ENCODE measurements at places on chromosomes 2 and 18.

GRCh38 chr2:19989342-19989666, 601 bp downstream of the WDR35 start:
- no peak for DNase-seq

- no peak for DNase-seq
Observed at GRCh38 chr2:136242100-136242499, 124.2 kb upstream of the CXCR4 start.

DNA sequence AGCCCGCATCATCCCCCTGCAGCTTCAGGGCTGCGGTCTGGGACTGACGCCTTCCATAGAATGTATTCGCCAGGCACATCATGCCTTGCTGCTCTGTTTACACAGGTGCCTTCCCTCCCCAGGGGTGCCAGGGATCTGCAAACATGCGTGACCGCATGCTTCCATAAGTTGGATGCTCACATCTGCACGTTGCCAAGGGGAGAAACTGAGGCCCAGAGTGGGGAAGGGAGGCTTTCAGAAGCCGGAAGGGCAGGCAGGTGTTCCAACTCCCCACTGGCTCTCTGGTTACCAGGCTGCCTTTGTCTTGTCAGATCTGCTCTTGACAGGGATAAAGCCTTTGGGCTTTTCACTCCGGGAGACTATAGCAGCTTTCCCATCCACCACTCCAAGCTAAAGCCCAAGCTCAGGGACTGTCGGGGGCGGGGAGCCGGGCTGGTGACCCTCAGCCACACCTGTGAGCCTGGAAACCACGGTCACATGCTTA, 125.8 kb upstream of the TNP1 start:
- no peak for DNase-seq

DNA sequence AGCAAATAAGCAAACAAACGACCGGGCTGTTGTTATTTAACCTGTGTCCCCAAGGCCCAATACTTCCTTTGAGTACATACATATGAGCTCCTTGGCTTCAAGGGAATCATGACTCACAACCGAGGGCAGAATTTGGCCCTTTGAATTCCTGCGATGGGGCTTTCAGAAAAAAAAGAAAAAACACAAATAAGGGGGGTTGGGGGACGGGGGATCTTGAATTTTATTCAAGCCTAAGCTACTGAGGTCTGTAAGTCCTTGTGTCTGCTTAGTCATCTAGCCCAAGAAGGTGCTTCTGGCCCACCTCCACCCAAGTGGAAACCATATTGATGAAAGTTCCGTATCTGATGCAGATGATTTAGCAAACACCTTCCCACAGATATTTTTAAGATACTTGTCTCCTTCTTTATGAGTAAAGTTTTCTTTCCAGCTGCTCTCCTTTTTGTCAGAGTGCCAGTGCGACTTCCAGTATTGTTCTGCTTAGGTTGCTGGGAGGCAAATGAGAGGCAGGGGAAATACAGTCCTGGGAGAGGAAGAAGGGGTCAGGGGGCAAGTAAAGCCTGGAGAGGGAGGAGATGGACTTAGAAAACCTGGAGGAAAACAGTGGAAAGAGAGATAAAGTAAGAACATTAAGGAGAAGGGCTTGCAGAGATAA, 169.6 kb downstream of the ZEB2 start:
- no peak for DNase-seq

GRCh38 chr2:237913193-237913917, 53.5 kb upstream of the UBE2F start:
- DNase-seq, result no peak

DNA sequence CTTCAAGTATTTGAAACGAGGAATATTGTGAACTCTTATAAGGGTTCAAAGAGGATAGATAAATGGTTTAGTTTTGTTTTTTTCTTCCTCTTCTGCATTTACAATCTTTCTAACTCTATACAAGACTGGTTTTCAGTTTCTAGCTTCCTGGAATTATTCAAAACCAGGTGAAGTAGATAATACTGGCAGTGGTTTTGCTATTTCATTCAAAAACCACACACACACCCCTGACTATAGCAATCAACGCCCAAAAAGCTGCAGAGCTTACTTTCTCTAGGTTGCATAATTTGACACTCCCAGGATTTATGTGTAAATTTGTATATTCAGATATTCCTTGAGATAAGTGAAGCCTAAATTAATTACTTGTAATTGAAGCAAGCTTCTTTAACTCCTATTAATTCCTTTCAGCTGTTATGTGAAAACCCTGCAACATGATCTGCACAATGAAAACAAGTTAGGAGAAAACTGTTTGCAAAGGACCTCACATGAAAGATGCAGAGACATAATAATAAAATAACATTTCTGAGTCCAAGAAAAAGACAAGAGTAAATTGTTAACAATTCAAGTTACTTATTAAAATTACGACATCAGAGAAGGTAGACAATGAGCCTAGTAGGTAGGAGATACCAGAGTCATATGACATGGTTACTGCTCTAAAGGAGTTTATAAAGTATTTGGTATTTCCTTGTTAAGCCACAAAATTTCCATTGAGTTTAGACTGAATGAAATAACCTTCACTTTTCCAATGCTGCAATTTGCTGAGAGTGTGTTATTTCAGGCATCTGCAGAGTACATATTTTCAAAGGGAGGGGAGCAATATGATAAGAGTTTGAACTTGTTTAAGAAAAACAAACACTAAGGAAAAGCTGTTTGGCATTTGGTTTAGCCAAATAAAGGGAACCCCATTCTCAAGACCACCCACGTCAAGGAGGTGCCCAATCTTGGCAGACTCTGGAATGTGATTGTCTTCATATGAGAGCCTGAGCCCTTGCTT, 1.6 kb upstream of the NFE2L2 start:
- no peak for DNase-seq

GRCh38 chr2:160977376-160977775, 182.9 kb upstream of the TANK start:
- no peak for DNase-seq

- no peak for DNase-seq
Observed at GRCh38 chr2:97723156-97724072, 10.0 kb downstream of the ZAP70 start.

GRCh38 chr2:6069381-6069780, 377.2 kb downstream of the SOX11 start:
- no peak for DNase-seq

GRCh38 chr2:149597668-149598326, 10.2 kb upstream of the MMADHC start:
- peak; percentile 81 for DNase-seq

DNA sequence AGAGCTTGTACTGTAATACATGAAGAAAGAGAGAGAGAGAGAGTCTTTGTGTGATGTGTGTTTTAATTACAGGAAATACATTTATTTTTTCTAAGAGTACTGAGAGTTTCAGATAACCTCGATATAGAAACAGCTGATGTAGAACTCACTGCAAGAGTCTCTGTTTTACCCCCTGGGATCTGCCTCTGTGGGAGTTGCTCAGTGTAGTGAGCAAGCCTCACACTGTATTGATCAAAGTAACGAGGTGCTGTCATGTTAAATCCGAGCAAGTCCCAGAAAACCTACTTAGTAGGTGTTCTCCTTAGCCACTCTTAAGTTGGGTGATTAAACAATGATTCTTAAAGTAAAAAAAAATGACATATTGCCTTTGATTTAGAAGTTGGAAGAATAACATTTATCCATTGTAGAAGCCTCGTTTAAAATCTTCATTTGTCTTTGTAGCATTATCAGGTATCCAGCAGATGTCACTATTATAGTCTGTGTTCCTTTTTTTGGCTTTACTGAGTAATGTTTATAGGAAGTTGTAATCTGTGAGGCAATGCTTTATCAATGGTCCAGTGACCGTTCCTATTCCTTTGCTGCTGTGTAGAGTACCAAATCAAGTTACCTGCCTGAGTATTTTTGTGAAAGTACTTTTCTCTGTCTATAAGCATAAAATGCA, 219.0 kb downstream of the MYO3B start:
- no peak for DNase-seq

DNA sequence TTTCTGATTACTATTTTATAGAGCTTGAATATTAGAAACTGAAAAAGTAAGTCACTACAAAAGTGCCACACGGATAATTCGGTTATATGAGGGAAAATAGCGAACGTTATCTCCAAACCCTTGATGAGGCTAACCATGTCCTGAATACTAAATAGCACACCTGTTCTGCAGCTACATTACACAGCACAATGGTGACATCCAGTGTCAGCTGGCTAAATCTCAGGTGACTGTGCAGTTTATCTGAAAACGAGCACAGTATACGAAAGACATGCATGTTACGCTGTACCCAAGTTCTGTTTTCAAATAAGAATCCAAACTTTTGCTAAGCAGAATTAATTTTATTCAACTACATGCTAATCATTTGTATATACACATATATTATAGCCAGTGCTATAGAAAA, 9.0 kb downstream of the CCDC68 start:
- no peak for DNase-seq
